Large intestine (tissue), 12 donors: ENCODE measurements at places on chromosomes 3 and 15.

DNA sequence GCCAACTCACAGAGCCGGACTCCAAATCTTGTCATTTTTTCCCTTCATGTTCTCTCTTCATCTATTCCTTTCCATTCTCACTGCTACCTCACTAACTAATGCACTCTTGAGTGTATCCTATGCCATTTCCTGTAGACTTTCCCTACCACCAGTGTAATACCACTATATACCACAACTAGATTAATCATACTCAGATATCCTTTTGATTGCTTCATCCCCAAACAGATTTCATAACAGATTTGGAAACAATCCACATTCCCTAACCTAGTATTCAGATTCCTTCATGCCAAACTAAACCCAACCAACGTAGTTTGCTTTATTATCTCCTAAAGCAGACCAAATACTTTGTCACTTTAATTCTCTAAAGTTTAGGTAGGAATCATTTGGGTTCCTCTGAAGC, 2.6 kb upstream of the PLOD2 start:
- no peaks in the 10 kb centered on the region for H3K36me3 ChIP-seq
- H3K4me3 ChIP-seq: no peak overlapping the region
- DNase-seq: no peak
- no peak overlapping the region for H3K27ac ChIP-seq
- no peaks in the 10 kb centered on the region for H3K27me3 ChIP-seq

DNA sequence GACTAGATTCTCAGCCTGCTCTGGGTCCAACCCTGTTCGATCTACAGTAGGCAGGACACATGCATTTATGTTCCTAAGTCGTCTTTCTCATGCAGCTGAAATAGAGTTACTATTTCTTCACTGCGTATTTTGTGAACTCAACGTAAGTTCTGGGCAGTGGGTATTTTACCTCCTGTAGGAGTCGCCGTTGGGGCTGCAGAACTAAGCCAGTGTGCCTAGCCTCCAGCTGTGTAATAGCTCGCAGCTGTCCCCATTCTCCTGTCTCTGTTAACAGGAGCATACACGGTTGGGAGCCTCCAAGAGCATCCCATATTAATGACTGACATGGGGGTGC, 58.4 kb upstream of the HRH1 start:
- H3K36me3 ChIP-seq: no peaks in the 10 kb centered on the region
- no peak for DNase-seq
- H3K27ac ChIP-seq: no peak overlapping the region
- H3K27me3 ChIP-seq: peaks cover 16% of the 10 kb centered on the region

DNA sequence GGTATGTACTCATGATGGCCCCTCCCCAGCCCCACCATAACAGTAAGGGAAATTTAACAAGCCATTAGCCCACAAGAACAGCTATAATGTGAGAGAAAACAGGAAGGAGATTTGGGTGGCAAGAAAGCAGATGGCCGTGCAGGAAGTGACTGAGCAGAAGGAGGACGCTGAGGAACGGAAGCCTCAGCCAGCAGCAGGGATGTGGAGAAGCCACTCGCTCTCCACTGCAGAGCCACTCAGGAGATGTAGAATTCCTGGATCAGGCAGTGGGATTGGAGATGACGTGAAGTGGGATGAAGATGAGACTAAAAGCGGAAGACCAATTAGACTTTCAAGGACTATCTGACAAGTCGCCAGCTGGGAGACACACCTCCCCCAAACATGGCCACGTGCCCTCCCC, 31.2 kb downstream of the PRR23E start:
- no peaks in the 10 kb centered on the region for H3K36me3 ChIP-seq
- no peak overlapping the region for H3K27ac ChIP-seq
- H3K4me1 ChIP-seq: no peaks in the 10 kb centered on the region
- no peak overlapping the region for H3K4me3 ChIP-seq

- no peak overlapping the region for H3K4me3 ChIP-seq
Measured at GRCh38 chr3:30349507-30349906, 256.9 kb upstream of the TGFBR2 start.

GRCh38 chr3:108897883-108898282, 55.8 kb downstream of the GUCA1C start:
- H3K4me1 ChIP-seq: no peaks in the 10 kb centered on the region
- no peaks in the 10 kb centered on the region for H3K36me3 ChIP-seq
- no peak overlapping the region for H3K27ac ChIP-seq
- DNase-seq: no peak
- no peaks in the 10 kb centered on the region for H3K27me3 ChIP-seq

DNA sequence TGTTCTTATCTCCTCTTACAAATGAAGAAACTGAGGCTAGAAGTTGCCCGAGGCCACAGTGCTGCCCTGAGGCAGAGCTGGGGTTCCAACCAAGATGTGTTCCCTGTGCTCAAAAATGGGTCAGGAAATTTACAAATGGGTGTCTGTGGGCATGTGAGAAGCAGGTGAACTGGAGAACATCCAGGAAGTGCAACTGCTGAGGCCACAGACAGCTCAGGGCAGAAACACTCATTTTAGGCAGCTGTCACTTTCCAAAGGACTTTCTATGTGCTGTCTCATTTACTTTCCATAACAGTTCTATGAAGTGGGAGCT, 47.2 kb upstream of the ATP2B2 start:
- no peaks in the 10 kb centered on the region for H3K36me3 ChIP-seq
- no peak overlapping the region for H3K27ac ChIP-seq
- no peak for DNase-seq
- H3K27me3 ChIP-seq: no peaks in the 10 kb centered on the region

GRCh38 chr3:189496375-189497138, 134.6 kb upstream of the TP63 start:
- no peak overlapping the region for H3K4me3 ChIP-seq
- DNase-seq: no peak
- no peaks in the 10 kb centered on the region for H3K27me3 ChIP-seq
- H3K4me1 ChIP-seq: no peaks in the 10 kb centered on the region
- no peaks in the 10 kb centered on the region for H3K36me3 ChIP-seq

DNA sequence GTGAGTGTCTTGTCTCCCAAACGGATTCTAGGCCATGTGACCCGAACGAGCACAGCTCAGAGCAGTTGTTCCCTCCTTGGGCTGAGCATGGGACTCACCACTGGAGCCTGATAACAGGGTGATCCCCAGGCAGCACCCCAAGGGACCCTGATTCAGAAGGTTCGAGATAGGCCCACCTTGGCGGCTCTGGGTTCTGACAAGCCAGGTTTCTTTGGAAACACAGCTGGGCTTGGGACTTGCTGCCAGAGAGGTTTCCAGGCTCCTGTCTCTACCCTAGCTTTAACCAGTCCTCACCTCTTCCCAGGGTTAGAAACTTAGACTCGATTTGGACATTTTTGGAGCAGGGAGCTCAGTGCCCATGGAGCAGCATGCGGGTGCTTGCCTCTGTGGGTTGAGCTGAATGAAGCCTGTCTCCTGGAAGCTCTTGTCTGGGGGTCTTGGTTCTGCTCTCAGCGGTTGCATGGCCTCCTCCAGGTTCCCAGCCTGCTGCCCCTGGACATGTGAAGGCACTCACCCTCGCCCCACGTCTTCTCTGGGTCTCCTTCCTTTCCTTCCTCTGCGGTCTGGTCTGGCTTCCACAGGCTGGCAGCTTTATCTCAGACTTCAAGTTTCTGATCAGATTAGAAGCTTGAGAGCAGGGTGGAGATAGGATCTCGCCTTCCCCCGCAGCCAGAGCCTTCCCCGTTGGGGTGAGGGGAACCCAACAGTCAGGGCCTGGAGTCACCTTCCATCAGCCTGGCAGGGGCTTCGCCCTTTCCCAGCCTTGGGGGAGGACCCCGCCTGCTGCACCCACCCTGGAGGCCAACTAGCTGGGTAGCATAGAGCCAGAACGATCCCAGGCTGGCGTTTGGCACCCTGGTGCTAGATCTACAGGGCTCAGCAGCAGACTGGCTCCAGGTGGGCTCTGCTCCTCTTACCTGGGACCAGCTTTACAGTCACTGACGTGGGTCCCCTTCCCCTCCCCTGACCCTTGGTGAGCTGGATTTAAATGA, 21.0 kb downstream of the PAQR5 start:
- no peak for DNase-seq
- peaks cover 17% of the 10 kb centered on the region for H3K4me1 ChIP-seq
- H3K27me3 ChIP-seq: no peaks in the 10 kb centered on the region

DNA sequence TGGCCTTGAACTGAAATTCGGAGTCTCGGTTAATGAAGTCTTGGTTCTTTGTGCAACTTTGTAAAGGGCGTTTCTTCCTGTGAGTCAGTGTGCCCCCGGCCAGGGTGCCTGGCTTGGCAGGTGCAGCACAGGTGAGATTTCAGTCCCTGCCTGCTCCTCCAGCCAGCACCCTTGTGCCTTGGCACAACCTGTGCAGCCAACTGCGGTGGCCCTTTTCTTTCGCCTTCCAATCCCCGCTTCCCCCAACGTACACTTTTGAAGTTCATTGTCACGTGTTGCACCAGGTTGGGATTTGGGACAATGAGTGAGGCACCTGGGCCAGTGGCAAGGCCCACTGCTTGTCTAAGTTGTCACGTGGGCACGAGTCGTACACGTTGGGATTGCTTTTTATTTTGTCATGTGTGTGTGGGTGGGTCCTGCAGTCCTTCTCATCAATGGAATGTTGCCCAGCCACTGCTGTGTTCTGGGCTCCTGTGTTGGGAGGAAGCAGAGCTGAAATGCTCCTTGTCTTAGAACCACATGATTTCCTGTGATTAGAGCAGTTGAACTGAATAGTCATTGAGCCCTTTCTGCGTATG, 242.9 kb upstream of the BHLHE40 start:
- no peak overlapping the region for H3K27ac ChIP-seq
- peak; percentile 48 for DNase-seq
- no peak overlapping the region for H3K4me3 ChIP-seq
- peaks cover 7% of the 10 kb centered on the region for H3K4me1 ChIP-seq
- peaks cover 2% of the 10 kb centered on the region for H3K36me3 ChIP-seq

- no peaks in the 10 kb centered on the region for H3K4me1 ChIP-seq
- no peak overlapping the region for H3K27ac ChIP-seq
- peaks cover 4% of the 10 kb centered on the region for H3K36me3 ChIP-seq
- no peak overlapping the region for H3K4me3 ChIP-seq
- no peaks in the 10 kb centered on the region for H3K27me3 ChIP-seq
Measured at GRCh38 chr3:139561255-139561817, 21.8 kb upstream of the RBP1 start.

DNA sequence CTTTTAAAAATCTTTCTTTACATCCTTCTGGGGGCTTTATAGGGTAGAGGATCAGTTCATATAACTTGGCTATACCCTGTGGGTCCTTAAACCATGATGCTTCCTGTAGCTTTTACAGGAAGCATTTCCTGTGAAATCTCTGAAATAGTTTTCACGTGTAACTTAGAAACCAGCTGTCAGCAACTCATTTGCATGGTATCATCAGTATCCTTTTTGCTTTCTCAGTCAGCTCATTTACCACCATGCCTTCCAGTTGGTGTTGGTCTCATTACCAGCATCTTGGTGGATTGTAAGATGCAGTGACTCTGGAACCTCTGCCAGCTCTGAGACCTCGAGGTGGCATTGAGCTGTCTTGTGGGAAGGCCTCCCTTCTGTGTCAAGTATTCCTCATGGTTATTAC, 96.7 kb upstream of the MYZAP start:
- no peaks in the 10 kb centered on the region for H3K27me3 ChIP-seq
- no peak overlapping the region for H3K4me3 ChIP-seq
- DNase-seq: no peak
- H3K27ac ChIP-seq: no peak overlapping the region
- H3K36me3 ChIP-seq: no peaks in the 10 kb centered on the region
- peaks cover 29% of the 10 kb centered on the region for H3K4me1 ChIP-seq
